Activated T-helper 17 cell treated with anti-CD3 and anti-CD28 coated beads, Interleukin-2, amount 50 U/mL, for 72 hours (primary cell): ENCODE measurements at places on chromosomes 5 and 9. TPM values are rescaled to one million over a fixed set of nuclear protein-coding genes. Genes with fewer than 3 reads are reported as not detected.

PROB1 gene
- total RNA-seq = 4.7 TPM

- ATAC-seq = no peak
These were observed 2.5 kb downstream of the TNPO1 start for GRCh38 chr5:72818866-72819534.

DNA sequence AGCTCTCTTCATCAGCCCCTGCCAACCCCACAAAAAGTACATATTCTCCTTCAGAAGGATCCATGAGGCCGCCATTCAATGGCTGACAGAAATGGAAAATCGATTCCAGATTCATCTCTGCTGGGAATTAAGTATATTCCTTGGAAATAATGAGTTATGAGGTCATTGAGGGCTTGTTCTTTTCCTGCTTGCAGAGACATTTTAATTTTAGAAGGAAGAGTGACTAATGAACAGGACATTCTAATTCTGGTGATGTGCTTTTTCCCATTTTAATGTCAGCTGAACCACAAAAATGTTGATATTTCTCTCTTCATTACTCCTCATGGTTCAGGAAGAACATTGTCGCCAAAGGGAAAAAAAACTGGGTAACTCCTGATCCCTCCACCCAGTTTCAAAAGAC, 314.0 kb downstream of the PIK3R1 start:
- no peak for ATAC-seq

GRCh38 chr5:123157791-123158581, 68.9 kb downstream of the PRDM6 start:
- no peak for ATAC-seq

DNA sequence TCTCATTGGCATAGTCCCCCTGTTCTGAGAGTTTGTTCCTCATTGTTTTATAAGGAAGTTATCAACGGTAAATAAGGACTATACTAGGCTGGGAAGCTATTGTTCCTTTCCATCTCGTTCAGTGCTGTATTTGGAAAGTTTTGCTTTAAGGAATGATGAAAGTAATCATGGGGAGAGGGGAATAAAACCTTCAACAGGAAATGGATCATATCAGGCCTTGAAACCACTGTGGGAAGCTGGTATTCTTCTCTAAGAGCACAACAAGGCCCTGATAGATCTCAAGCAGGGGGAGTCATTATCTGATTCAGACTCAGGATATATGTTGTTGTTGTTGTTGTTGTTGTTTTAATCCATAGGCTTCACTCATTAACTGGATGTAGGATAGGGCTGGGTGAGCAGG, 474.5 kb downstream of the ENC1 start:
- no peak for ATAC-seq

GRCh38 chr9:87516926-87517290, 19.2 kb downstream of the DAPK1 start:
- no peak for ATAC-seq

GRCh38 chr5:143119881-143120341, 283.6 kb downstream of the NR3C1 start:
- no peak for ATAC-seq
